ENCODE measurements at places on chromosomes 7 and 10. TPM values are rescaled to one million over a fixed set of nuclear protein-coding genes. Genes with fewer than 3 reads are reported as not detected.

DNA sequence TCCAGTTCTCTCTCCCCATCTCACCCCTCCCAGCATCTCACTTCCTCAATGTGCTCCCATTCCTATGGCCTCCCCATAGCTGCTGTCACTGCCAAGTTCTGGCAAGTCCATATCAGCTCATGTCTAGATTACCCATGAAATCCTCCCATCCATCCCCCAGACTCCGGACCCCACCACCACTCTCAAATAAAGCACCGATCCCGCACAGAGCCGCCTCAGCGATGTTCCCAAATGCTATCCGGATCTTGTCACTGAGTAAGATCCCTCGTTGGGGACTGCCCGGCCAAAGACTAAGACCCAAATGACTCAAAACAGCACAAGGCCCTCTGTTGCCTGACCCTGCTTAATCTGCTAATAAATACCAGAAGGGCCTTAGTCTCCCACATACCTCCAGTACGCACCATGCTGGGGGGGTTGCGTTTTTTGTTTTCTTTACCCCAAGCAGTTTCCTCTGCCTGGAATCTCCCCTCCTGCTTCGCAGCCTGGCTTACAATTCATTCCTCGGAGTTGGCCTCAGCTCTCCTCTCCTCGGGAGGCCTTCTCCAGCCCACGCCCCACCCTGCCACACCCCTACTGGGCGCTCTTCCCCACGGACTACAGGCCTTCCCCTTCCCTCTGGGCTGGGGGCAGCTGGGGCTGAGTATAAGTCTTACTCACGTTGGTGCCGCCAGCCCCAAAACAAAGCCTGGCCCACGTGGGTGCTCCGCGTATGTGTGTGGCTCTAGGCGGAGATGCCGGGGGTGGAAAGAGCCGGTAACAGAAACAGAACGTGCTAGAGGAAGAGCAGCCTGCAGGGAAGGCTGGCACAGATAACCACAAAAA is 1.8 kb upstream of the DUSP5 start:
- peaks cover 2% of the 10 kb centered on the region for H3K27me3 ChIP-seq
- no peak overlapping the region for H3K4me3 ChIP-seq
- no peak for DNase-seq
- peaks cover 11% of the 10 kb centered on the region for H3K4me1 ChIP-seq
- H3K36me3 ChIP-seq: no peaks in the 10 kb centered on the region
- H3K27ac ChIP-seq: no peak overlapping the region

GRCh38 chr10:35259769-35260397 is 76.4 kb upstream of the CCNY start:
- no peaks in the 10 kb centered on the region for H3K27me3 ChIP-seq
- H3K27ac ChIP-seq: no peak overlapping the region
- peaks cover 2% of the 10 kb centered on the region for H3K4me1 ChIP-seq
- peak; percentile 14 for DNase-seq
- no peaks in the 10 kb centered on the region for H3K36me3 ChIP-seq
- no peak overlapping the region for H3K4me3 ChIP-seq

Gene ASAH2B
- 4.2 TPM for total RNA-seq

DNA sequence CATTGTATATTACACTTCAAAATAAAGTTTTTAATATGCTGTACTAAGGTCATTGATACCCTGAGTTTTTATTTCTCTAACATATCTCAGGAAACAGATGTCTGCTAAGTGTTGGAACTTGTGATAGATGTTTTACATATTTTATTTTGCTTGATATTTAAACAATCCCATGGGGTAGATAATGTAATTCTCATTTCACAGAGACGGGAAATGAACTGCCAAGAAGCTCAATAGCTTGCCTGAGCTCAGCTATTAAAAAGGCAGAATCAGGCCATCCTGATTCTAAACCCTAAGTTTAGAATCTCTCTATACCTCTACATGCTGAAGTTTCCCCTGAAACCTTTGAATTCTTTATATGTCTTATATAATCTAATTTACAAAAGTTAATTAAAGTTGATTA is 126.3 kb downstream of the LRRC18 start:
- no peaks in the 10 kb centered on the region for H3K36me3 ChIP-seq
- no peaks in the 10 kb centered on the region for H3K4me1 ChIP-seq
- H3K27me3 ChIP-seq: no peaks in the 10 kb centered on the region
- H3K4me3 ChIP-seq: no peak overlapping the region
- H3K27ac ChIP-seq: no peak overlapping the region

GRCh38 chr10:119878524-119878923 is 5.9 kb upstream of the MCMBP start:
- H3K4me3 ChIP-seq: no peak overlapping the region
- DNase-seq: no peak

Gene MMRN2
- not detected for total RNA-seq

GRCh38 chr10:30062582-30062981 is 3.2 kb upstream of the JCAD start:
- no peak overlapping the region for H3K4me3 ChIP-seq
- no peak for DNase-seq
- H3K27ac ChIP-seq: no peak overlapping the region
- no peaks in the 10 kb centered on the region for H3K27me3 ChIP-seq

DNA sequence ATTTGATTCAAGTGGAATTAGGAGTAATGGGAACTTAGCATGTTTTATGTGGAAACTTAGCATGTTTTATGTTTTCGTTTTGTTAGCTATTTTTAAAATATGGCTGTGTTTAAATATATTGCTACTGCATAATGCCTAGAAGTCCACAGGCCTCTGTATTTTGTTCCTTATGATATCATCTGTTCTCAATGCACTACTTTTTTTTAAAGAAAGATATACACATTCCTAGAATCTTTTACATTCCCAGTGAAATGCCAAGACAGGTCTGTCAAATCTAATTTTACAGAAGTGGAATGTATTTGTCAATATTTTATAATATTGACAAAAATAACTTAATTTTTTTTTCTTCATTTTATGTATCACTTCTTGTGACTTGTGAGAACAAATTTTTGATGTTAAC is 51.6 kb downstream of the ST7 start:
- H3K27ac ChIP-seq: no peak overlapping the region
- H3K4me3 ChIP-seq: no peak overlapping the region
- no peaks in the 10 kb centered on the region for H3K27me3 ChIP-seq
- DNase-seq: no peak

Gene CPXM2
- not detected for total RNA-seq

Gene FAM200A
- total RNA-seq: 6.3 TPM

GRCh38 chr10:79601939-79602338 is 8.8 kb upstream of the SFTPA1 start:
- H3K27me3 ChIP-seq: peaks cover 2% of the 10 kb centered on the region
- no peaks in the 10 kb centered on the region for H3K36me3 ChIP-seq
- H3K4me1 ChIP-seq: no peaks in the 10 kb centered on the region
- no peak overlapping the region for H3K4me3 ChIP-seq
- no peak overlapping the region for H3K27ac ChIP-seq

DNA sequence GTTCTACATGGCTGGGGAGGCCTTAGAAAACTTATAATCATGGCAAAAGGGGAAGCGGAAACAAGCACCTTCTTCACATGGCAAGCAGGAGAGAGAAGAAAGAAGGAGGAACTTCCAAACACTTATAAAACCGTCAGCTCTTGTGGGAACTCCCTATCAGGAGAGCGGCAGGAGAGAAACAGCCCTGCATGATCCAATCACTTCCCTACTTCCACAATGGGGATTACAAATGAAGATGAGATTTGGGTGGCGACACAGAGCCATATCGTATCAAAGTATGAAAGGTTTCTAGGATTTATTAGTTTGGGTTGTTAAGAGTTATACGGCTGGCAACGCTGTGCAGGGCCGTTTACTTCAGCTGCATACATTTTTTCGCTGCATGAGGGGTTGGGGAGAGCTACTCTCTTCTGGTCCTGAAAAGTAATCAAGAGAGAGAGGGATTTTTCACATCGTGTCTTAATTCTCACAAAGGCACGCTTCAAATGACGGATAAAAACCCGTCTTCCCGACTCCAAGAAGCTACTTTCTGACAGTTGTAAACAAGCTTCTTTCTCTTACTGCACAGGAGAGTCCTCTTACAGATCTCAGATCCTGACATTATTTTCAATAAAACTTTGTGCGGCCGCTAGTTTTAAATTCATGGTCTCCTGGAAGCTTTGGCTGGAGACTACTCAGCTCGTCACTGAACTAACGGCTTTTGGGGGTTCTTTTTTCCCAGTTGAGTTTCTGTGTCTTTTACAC is 751 bp upstream of the GTPBP10 start:
- H3K4me3 ChIP-seq: peak overlapping the region; percentile 80
- peak overlapping the region; percentile 97 for H3K27ac ChIP-seq
- peaks cover 33% of the 10 kb centered on the region for H3K4me1 ChIP-seq
